Left renal pelvis (tissue), 4 donors: ENCODE measurements at places on chromosomes 2 and 18. TPM values are rescaled to one million over a fixed set of nuclear protein-coding genes. Genes with fewer than 3 reads are reported as not detected.

GAREM2 gene
- 8.7 TPM for polyA plus RNA-seq

RAD51AP2 gene
- polyA plus RNA-seq: 0.12 TPM

SEMA4F gene
- 7.2 TPM for polyA plus RNA-seq

LYG2 gene
- 0.33 TPM for polyA plus RNA-seq

ITGA4 gene
- polyA plus RNA-seq: 41.1 TPM

RESP18 gene
- not detected for polyA plus RNA-seq

DNA sequence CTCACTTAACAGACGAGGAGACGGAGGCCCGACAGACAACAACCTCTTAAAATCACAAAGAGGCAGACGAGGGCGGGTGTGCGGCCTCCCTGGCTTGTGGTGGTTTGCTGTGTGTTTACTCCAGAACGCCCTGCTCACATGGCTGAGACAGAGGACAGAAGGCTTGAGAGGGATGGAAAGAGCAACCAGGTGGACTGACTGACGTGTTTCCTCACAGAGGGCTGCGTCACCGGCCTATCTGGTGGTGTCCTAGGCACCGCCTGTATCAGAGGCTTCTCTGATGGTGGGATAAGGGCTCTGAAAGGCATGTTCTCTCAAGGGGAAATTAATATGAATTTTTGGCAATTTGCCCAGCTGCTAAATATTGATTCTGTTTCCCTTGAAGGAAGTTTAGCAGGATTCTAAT lies 47.0 kb upstream of the RALBP1 start:
- no peak for DNase-seq

GRCh38 chr2:108911807-108912628 lies 77.0 kb downstream of the EDAR start:
- no peak for DNase-seq

DNA sequence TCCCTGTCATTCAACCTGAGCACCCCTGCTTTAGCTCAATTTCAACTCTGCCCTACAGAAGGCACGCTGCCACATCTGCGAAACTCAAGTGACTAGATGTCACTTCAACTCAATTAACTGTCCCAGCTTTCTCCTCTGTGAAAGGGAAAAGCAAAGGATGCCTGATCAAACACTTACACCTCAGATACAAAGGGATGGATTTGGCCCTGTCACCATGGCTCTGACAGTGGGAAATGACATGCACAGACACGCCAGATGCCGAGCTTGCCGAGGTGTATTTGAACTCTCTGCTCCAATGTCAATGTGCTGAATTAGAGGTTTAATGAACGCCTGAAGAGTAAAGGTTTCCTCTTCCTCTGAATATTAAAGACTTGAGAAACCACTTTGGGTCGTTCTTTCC lies 481.1 kb downstream of the CBLN2 start:
- no peak for DNase-seq

DNA sequence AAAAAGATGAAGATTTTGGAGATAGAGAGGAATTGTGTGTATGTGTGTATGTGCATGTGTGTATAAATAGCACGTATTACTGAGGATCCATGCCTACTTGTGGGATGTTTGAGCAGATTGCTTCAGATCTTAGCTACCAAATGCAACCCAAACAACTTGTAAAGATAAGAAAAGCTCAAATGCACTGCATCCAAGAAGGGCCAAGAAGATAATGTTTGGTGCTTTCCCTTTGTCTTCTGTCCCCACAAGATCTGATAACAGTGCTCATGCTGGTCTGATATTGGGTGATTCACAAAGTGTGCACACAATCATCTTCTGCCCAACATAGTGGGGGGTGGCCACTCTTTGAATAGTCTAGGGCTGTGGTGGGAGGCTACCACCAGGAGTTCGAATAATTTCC lies 284.8 kb upstream of the CYRIA start:
- DNase-seq: no peak

DNA sequence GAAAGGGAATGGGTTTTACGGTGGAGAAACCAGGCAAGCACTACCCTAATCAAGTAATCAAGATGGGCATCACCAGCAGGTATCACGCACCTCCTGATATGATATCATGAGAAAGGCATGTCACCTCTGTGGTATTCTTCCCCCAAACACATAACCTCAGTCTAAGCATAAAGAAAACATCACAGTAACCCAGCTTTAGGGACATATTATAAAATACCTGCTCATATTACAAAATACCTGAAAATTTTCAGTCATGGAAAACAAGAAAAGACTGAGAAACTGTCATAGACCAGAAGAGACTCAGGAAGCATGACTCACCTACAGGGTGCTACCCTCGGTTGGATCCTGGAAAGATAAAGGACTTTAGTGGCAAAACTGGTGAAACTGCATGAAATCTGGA lies 30.5 kb downstream of the GCKR start:
- DNase-seq: no peak

- DNase-seq: no peak
These were observed 124.1 kb downstream of the ANKRD30BL start for GRCh38 chr2:132037527-132038178.

GRCh38 chr2:222239091-222239490 lies 59.7 kb downstream of the PAX3 start:
- no peak for DNase-seq

DNA sequence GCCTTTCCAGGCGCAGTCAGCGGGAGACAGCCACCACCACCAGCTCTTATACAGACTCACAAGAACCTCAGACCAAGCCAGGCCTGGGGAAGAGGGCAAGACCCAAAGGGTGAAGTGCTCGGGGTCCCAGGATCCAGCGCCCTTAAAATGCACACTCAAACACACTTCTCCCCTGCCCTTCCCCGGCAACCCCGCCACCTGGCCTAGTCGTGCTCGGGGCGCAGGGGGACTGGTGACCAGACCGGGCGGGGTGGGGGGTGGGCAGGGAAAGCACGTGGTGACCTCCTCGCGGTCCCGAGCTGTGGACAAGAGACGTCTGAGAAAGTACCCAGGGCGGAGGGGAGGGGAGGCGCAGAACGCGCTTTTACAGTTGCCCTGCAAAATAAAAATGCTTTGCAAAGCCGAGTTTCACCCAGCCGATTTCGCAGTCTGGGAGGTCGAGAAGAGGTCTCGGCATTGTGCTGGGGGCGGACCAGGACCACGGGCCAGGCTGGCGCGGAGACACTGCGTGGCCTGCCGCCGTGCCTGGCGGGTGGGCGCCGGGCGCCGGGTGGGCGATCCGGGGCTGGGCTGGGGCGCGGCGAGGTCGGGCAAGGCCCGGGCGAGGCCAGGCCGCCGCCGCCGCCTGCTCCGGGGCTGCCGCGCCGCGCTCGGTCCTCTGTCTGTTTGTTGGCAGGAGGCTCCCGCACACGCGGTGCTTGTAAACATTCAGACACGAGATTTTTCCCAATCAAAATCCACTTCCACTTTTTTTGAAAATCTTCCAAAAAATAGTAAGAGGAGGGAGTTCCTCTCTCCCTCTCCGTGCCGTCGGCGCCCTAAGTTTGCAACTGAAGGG lies 2.0 kb downstream of the BCL11A start:
- DNase-seq: no peak

DNA sequence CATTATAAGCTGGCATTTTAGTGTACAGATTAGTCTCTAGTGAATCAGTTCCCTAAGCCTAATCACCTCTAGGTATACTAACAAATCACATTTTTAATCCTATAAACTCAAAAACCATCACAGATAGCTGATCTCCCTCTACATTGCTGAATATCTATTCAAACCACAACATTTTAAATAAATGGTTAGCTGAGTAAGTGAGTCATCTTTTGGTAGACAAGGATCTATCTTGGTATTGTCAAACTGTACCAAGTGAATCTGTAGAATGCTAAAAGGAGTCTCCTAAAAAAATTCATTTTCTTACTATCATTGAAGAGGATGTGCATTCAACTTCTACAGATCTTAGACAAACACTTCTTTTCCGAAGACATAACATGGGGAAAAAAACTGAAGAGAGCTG lies 40.7 kb downstream of the INO80D start:
- no peak for DNase-seq

DNA sequence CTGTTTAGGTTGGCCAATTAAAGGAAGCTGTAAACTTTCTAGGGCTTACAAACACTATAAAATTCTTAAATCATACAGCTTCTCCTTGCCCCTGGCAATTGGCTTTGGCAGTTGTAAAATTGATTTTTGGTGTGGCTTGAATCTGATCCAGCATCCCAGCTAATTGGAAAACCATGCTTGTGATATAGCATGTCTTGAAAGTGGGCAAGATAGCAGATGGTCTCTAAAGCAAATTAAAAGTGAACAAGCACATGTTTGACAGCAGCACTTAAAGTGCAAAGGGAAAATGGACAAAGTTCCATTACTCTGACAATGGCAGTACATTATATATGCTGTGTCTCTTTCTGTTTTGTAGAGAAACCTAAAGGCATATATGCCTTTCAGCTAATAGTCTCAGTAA lies 302.9 kb upstream of the NXPH2 start:
- no peak for DNase-seq

- DNase-seq: no peak
These were observed 2.1 kb upstream of the RFTN2 start for GRCh38 chr2:197677483-197677882.

DNA sequence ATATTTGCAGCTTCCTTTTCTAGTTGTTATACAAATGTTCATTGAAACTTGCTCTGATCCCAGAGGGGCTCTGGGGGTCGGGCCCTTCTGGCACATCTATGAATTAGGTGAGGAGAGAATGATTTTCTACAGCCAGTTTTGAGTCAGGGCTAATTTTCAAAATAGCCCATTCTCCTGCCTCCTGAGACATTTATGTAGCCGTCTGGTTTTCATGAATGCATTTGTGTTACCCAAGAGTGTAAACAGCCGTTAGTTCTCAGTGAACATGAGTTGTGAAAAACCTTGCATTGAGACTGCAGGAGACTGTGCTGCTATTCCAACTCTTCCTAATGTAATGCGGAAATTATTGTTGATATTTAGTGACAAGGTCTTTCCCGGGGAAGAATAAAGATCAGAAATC lies 122.5 kb downstream of the ICOS start:
- DNase-seq: no peak

DNA sequence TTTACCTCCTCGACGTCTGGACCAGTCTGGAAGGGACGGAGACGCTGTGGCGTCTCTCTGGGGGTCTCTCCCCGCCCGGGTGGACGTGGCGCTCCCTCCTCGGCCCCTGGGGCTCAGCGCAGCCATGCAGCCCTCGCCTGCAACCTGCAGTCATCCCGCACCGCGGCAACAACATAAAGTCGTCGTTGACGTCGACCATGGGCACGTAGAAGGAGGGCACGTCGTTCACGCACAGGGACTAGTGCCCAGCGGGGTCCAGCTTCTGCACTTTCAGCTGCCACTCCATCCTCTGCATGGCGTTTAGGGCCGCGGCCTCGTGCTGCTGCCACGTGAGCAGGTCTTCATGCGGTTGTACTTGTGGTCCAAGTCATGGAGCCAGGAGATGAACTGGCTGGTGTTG lies 889.6 kb upstream of the LRRTM1 start:
- no peak for DNase-seq

DNA sequence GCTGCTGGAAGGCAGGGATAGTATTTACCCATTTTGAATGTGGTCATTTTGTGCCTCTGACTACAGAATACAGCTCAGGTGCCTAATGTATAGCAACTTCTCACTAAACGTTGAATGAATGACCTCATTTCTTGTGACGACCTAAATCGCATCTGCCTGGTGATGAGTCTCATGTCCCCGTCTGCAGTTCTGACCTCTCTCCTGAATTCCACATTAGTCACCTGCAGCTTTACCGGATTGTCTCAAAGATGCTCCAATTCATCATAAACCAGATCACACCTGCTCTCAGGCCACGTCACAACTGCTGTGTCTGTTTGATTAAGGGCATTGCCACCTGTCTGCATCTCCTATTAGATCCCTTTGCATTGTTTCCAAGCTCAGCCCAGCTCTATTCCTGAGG lies 133.6 kb upstream of the MYT1L start:
- no peak for DNase-seq
